Gastrocnemius medialis (tissue), 4 donors: ENCODE measurements at places on chromosomes 13 and 19.

DNA sequence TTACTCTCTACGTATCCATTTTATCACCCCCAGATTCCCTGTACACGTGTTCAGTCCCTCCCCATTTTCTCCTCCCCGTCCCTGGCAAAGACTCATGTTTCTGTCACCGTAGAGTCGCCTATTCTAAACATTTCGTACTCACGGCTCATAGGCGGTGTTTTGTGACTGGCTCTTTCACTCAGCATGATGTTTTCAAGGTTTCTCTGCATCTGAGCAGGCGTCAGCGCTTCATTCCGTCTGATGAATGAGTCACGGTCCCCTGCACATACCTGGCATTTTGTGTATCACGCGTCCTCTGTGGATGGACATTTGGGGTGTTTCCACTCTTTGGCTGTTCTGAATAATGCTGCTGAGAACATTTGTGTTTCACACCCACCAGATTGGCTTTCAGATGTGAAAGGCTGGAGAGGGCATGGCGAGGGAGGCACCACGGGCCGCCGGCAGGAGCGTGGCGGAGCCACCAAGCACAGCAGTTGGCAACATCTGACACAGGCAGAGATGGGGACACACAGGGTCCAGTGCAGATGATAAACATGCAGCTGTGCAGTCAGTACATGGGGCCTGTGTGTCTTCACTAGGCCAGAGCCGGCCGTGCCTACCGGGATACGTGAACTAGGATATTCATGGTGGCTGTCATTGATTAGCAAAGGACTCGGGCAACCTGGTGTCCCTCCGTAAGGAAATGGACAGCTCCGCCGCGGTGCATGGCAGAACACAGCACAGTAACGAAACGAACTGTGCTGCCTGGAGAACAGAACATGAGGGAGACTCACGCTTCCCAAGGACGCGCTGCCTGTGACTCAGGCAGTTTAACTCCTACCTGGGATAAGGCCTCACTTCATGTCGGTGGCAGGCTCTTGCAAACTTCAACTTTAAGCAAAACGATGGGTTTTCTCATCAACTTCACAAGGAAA lies 117.2 kb downstream of the ATP11A start:
- H3K36me3 ChIP-seq = peaks cover 19% of the 10 kb centered on the region
- H3K4me3 ChIP-seq = no peak overlapping the region
- DNase-seq = no peak
- H3K27ac ChIP-seq = no peak overlapping the region

- no peak for DNase-seq
- no peak overlapping the region for H3K4me3 ChIP-seq
- no peaks in the 10 kb centered on the region for H3K27me3 ChIP-seq
- H3K36me3 ChIP-seq = no peaks in the 10 kb centered on the region
- H3K4me1 ChIP-seq = no peaks in the 10 kb centered on the region
- no peak overlapping the region for H3K27ac ChIP-seq
These were observed 1560.7 kb downstream of the UQCRFS1 start for GRCh38 chr19:27652281-27652680.

DNA sequence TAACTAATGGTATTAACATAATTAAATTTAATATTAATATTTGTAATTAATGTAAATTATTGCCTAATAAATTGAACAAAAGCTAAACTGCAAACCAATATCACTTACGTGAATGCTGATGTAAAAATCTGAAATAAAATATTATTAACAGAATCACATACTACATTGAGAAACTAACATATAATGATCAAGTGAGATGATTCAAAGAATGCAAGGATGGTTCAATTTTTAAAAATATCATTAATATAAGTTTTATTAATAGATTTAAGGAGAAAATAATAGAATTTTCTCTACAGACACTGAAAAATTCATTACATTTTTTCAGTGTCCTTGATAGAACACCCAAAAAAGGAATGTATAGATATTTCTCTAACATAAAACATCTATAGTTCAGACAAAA lies 23.5 kb upstream of the EBPL start:
- H3K27ac ChIP-seq = no peak overlapping the region
- H3K4me1 ChIP-seq = no peaks in the 10 kb centered on the region
- H3K27me3 ChIP-seq = no peaks in the 10 kb centered on the region
- peaks cover 3% of the 10 kb centered on the region for H3K36me3 ChIP-seq
- DNase-seq = no peak

GRCh38 chr13:100532836-100533435 lies 55.7 kb downstream of the GGACT start:
- H3K36me3 ChIP-seq = no peaks in the 10 kb centered on the region
- H3K4me3 ChIP-seq = no peak overlapping the region
- H3K27me3 ChIP-seq = no peaks in the 10 kb centered on the region
- no peak overlapping the region for H3K27ac ChIP-seq
- H3K4me1 ChIP-seq = no peaks in the 10 kb centered on the region

DNA sequence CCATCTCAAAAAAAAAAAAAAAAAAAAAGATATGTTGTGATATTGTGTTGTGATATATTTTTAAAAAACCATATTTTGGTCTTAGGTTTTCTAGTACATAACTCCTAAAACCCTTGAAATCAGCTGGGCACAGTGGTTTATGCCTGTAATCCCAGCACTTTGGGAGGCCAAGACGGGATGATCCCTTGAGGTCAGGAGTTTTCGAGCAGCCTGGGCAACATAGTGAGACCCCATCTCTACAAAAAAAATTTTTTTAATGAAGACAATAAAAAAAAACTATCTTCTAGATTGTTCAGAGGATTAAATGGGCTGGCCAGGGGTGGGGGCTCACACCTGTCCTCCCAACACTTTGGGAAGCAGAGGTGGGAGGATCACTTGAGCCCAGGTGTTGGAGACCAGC lies 1.3 kb upstream of the DCAF15 start:
- H3K27me3 ChIP-seq = no peaks in the 10 kb centered on the region
- no peak for DNase-seq
- no peak overlapping the region for H3K27ac ChIP-seq
- no peak overlapping the region for H3K4me3 ChIP-seq

- H3K27ac ChIP-seq = no peak overlapping the region
- no peak for DNase-seq
- H3K27me3 ChIP-seq = no peaks in the 10 kb centered on the region
- no peak overlapping the region for H3K4me3 ChIP-seq
These were observed 204.9 kb upstream of the MIR17HG start for GRCh38 chr13:91142572-91142971.

DNA sequence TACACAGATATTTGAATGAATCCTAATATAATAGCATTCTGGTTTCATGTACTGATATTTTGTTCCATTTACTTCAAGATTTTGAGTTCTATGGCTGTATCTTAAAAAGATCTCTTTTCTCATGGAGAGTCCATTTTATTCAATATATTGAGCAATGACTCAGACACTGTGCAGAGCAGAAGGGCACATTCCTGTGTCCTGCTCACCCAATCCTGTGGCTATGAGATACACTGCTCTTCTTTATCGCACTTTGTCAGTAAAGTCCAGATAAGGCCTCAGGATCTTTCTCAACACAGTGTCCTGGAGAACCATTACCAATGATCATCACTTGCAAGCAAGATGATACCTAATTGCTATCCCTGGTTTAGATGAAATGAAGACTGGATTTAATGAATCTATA lies 155.0 kb downstream of the CYSLTR2 start:
- DNase-seq = no peak
- H3K36me3 ChIP-seq = no peaks in the 10 kb centered on the region
- no peaks in the 10 kb centered on the region for H3K27me3 ChIP-seq
- H3K4me3 ChIP-seq = no peak overlapping the region

GRCh38 chr19:50648659-50649058 lies 586 bp upstream of the C19orf81 start:
- no peaks in the 10 kb centered on the region for H3K27me3 ChIP-seq
- no peak for DNase-seq
- H3K27ac ChIP-seq = no peak overlapping the region
- no peaks in the 10 kb centered on the region for H3K36me3 ChIP-seq
- H3K4me3 ChIP-seq = no peak overlapping the region
